ENCODE measurements at places on chromosomes 3 and 15.
A peak's percentile ranks its signal among the peaks of the same experiment; 100 is the strongest.

- DNase-seq = no peak
These were observed 2.6 kb downstream of the MKRN2 start for GRCh38 chr3:12559520-12559919.

GRCh38 chr15:73009066-73010056 is 42.9 kb upstream of the NEO1 start:
- no peak for DNase-seq

- no peak for DNase-seq
These were observed 95.3 kb downstream of the IGF2BP2 start for GRCh38 chr3:185729337-185730055.

DNA sequence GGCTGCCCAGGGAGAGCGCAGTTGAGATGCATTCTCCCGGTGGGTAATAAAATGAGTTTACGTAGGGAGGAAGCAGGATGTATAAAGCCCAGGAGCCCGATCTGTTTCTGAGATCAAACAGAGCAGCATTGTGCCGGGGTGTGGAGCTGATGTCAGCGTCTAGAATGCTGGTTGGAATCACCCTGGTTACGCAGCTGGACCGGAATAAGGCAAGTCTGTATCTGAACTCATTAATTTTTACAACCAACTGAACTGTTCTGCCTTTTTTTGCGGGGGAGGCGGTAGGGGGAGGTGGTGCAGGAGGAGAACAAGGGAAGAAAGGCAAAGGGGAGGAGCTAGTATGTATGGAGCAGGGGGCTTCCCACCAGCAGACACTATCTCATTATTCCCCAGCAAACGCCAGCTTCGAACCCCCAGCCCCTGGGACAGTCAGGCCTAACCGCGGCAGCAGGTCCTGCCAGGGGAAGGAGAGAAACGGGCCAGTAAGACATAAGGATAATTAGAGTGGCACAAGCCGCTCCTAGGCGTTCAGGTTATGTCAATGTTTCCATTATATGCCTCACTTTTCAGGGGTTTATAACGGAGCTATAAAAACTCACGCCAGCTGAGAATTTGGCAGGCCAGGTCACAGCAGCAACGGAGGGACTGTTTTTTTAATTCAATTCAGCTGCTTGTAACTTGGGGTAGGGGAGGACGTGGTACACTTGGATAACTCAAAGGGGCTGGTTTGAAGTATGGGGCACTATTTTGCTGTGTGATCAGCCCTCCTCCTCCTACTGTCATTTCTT is 175.3 kb upstream of the HES1 start:
- no peak for DNase-seq

DNA sequence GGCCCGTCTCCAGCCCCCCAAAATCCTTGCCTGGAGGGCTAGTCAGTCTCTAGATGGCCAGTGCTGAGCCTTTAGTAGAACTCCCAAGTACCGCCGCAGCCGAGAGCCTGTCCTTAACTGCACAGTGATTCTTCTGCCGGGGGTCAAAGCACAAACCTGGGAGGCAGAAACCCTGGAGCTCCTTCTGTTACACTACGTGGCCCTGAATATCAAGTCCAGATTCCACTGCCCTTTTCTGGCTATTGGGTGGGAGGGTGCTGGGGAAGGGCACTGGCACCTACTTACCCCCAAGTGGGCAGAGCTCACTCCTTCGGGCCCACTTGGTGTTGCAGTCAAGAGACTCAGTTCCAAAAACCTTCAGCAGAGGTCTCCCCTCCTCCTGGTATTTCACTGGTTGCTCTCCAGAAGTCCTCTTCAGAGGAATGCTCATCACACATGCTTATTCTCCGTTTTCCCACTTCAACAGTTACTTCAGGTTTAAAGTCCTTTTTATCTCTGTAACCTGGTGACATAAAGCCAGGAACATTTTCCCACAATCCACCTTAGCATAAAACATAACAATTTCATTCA is 10.8 kb downstream of the PDHB start:
- DNase-seq = peak; percentile 9

DNA sequence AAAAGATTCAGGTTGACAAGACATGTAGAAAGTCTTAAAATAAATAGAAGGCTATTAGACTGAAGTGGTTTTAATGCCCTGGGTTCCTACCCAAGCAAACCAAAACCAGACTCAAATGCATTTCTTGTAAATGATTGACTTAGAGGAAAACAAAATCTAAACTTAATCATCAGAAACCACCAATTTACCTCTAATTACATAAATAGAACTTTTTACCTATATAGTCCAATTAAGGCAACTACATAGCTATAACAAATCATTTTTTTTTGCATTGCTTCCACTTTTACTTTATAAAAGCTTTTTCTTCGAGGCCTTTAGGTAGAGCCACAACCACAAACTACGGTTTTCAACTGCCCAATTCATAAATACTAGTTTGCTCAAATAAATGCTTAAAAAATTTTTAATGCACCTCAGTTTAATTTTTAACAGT is 231.3 kb upstream of the ARHGEF26 start:
- no peak for DNase-seq

DNA sequence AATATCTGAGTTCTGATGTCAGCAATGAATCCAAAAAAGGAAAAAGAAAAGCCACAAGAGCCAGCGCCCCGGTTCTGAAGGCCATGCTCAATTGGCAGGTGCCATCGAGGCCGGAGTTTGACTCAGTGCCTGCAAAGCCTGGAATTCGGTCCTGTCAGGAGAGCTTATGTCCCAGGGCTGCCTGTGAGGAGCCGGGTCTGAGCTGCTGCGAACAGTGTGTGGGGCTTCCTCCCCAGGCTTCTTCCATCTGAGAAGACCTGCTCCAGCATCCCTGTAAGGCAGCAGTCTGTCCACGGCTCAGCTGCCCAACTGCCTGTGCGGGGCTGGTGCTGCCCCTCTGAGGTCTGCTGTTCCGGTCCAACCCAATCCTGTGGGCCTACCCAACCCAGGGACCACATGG is 46.1 kb downstream of the ROPN1B start:
- no peak for DNase-seq

Measured in ACHN (cell line).